ENCODE measurements at places on chromosomes 6 and 20.

DNA sequence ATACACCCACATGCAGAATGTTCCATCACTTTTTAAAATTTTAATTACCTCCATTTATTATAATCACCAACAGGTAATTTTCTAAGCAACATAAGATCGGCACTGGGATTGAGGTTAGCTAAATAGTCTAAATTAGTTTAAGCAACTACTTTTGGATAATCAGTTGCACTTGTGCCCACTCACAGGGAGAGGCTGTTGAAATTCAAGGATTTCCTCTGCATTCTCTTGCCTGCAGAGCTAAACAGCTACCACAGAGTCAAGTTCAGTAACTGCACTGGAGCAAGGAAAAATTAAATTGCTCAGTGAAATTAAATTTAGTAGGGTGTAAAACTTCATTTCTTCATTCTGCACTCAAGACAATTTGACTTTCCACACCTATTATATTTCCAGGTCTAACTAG is 120.7 kb upstream of the CCDC28A start:
- no peak for DNase-seq

DNA sequence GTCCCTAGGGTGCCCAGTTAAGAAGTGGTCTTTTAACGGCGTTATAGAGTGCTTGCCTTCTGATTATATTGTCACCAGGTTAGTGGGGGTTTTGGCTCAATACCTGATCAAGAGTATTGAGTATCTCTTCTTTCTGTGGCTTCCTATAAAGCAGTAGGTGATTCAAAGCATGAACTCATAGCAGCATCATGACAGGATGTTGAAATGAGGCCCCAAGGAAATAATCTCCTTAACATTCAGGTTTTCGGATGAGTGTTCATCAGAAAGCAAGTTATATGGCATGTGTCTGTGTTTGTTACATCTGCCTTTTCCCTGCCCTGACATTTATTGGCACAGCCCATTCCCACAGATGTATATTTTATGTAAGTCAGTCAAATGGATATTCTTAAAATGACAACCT is 301.0 kb downstream of the FARS2 start:
- DNase-seq = no peak

- DNase-seq = no peak
Observed at GRCh38 chr6:15569035-15569995, 93.5 kb downstream of the DTNBP1 start.

DNA sequence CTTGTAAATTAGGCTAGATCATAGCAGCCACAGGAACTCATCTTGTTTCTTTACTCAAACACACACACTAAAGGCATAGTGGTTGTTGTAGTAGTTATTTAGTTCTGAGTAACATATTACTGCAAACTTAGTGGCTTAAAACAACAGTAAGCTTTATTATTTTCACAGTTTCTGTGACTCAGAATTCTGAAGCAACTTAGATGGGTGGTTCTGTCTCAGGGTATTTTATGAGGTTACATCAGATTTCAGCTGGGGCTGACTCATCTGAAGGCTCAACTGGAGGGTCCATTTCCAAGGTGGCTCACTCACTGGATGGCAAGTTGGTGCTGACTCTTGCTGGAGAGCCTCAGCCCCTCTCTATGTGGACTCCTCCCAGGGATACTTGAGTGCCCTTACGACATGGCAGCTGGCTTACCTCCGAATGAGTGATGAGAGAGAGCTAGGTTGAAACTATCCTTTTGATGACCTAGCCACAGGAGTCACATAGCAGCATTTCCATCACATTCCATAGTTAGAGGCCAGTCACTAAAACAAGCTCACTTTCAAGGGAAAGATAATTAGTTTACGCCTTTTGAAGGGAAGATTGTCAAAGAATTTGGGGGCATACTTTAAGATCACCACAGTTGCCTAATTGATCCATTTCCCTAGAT is 136.5 kb upstream of the PRND start:
- DNase-seq = no peak

DNA sequence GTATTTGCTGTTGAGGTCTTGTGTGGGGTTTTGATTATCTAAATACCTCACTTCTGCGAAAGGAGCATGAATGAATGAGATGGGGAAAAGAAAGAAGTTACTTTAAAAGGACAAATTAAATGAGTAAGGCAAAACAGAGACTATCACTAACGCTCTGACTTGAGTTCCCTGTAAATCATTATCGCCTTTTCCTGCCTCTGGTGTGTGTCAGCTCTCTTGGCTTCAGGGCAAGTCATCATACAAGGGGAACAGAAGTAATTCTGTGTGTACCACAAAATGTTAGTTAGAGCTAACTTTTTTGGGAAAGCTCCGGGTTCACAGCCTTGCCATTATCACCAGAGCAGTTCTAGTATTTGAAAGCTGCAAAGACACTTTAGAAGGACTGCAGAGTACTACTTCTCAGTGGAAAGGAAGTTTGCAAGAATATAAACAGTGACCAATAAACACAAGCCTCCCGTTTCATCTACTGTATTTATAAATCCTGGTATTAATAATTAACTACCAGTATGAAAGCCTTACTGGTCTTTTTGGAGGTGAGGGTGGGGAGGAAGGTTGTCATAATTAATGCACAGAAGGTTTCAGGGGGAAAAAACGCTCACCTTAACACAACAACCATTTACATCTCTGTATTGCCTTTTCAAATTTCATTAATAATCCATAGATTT is 1.2 kb downstream of the DZANK1 start:
- DNase-seq = no peak

GRCh38 chr6:30749554-30750378 is 5.4 kb upstream of the IER3 start:
- no peak for DNase-seq

- no peak for DNase-seq
Observed at GRCh38 chr6:113825781-113826180, 31.4 kb upstream of the MARCKS start.

- no peak for DNase-seq
Observed at GRCh38 chr20:59984541-59984940, 26.3 kb downstream of the CDH26 start.

DNA sequence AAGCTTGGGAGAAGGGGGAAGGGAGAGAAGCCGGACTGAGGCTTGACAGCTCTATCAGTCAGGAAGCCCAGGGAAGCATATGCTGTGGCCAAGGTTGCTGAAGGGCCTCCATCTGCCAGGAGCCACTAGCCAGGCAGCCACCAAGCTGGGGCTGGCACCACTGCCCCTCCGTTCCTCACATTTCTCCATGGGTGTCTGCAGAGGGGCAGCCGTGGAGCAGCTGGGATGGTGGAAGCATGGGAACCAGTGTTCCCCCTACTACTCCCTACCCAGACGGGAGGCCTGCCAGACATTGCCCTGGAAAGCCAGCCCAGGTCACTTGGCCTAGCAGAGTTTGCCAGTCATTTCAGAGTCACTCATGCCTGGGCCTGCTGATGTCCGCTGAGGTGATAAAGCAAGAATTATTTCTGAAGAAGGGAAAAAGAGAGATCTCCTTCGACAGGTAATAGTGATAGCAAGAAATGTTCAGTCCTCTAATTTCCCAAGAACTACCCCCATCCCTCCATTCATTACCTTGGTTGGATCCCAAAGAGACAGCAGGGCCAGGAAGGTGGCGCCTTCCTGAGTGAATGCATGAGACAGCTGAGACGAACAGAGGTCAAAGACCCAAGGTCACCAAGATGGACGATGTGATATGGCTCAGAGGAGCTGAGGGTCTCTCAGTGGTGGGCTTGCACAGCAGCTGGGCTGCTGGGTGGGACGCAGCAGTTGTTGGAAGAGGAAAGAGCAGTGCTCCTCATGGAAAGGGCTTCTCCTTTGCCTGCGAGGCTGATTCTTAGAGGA is 21.9 kb downstream of the SNPH start:
- no peak for DNase-seq

GRCh38 chr6:121158891-121159290 is 175.4 kb downstream of the TBC1D32 start:
- no peak for DNase-seq

DNA sequence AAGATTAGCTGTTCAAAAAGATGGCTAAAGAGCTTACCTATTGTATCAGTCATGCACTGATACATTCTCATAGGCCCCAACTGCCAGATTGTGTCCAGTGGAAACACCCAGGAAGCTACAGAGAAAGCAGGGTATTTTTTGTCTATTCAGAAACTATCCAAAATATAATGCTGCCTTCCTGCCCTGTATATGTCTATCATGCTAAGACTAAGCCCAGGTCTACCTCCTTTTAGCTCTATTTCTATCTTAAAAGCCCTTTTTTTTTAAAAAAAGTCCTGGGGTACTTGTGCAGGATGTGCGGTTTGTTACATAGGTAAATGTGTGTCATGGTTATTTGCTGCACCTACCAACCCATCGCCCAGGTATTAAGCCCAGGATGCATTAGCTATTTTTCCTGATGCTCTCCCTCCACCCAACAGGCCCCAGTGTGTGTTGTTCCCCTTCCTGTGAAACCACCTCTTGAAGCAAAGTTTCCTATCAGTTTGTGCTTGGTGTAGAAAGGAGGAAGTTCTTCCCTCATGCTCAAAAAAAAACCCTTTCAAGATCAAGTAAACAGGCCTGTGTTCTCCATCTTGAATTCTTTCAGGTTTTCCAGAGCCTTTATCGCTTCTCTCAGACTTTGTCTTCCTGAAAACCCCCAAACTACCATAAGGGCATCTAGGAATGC is 514 bp downstream of the DEFB129 start:
- no peak for DNase-seq

DNA sequence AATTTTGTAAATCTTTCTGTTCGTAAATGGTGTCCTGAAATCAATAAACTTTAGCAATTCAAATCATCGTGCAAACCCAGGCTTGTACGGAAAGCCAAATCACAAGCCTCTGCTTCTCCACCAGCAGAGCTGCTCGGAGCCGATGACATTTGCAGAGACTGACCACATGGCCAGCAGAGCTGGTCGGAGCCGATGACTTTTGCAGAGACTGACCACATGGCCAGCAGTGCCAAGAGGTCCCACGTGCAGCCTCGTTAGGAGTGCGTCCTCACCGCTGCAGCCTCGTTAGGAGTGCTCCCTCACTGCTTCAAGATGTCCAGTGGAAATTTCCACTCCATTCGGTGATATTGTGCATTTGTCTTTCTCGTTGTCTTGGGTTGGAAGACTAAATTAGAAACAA is 28.5 kb downstream of the SMOC2 start:
- no peak for DNase-seq

DNA sequence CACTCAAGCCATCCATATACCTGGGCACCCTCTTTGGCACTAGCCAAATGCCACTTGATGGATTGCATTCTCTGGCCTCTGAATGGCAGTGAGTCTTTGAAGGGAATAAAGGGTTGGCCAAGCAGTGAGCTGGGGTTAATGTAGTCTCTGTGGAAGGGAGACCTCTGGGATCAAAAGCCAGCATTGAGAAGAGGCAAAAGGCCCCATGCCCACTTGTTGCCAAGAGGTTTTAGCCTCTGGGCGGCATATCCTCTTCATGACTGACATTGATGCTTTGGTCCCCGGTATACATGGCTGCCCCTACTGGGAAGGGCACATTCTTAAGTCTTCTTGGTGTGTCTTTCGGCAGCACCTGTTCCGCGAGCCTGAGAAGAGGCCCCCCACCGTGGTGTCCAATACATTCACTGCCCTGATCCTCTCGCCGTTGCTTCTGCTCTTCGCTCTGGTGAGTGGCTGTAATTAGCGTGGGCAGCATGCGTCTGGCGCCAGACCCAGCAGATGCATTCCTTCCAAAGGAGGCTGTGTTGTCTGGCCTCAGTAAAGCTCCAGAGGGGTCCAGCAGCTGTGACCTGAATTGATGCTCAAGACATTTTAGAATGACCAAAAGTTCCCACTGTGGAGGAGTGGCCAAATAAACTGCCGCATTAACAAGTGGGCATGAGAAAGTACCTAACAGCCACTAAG is 29.5 kb downstream of the GHRH start:
- no peak for DNase-seq

DNA sequence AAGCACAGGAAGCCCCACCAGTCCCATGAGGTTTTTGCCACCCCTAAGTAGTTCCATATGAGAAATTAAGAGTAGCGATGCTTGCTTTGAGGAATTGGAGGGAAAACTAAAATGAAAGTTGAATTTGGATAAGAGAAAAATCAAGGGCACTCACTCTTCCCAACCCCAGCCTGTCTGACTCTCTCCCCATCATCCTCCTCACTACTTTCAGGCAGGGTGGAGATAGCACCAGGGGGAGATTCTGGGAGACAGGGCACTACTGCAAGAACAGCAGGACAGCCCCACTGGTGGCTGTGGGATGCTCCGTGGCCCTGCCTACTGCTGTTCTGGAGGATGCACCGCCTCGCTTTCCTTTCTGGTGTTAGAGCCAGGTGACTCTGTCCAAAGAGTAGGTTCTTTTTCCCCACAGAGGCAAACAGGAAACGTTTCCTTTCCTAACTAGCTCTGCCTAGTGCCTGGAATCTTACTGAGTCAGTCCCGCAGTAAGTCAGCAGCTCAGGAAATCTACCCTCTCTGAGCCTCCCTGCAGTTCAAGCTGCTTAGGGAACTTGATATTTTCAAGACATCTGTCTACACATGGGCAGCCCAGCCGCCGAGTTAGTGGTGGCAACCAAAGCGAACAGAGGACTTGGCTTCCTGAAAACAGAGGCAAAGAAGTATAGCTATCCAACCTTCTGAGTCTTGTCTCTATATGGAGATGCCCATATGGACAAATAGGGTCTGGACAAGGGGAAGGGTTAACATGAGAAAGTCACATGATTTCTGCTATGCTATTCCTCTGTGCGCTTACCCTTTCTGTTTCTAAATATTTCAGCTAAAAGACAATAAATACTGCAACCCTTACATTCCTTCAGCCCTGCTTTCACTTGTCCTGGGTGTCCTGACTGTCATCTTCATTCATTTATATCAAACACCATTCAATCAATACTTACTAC is 11.4 kb downstream of the HLA-E start:
- DNase-seq = no peak

GRCh38 chr6:132115714-132116366 is 164.7 kb upstream of the CCN2 start:
- no peak for DNase-seq

GRCh38 chr6:31935823-31936222 is 8.3 kb downstream of the C2 start:
- no peak for DNase-seq

DNA sequence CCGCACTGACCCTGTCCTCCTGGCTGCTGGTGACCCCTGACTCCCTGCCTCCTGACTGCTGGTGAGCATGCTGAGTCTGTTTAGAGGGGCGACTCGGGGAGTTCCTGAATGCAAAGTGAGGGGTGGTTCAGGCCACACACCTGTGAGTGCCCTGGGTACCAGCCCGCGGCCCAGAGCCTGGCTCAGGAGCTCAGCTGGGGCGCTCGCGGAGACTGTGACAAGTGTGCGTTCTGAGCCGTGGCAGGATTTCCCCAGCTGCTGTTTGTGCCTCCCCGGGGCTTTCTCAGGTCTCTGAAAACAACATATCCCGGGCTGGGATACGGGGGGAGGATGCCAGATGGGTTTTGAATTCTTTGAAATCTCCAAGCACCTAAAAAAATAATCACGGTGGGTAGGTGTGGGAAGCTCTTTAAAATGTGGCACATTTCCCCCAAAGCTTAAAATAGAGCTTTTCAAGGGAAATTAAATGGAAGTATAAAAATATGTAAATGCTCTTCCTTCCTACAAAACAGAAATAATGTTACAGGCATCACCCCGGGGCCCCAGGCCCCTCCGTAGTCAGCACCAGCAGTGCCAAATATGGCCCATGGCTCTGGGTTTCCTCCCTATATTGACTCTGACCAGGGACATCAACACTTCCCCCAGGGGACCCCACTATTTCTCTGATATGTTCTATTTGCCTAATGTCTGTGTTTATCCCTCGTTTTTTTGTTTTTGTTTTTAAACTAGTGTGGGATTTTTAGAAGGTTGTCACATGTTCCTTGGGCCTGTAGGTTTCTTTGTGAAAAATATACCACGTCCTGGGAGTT is 49.9 kb upstream of the TAGAP start:
- no peak for DNase-seq

- DNase-seq = no peak
Observed at GRCh38 chr6:19142275-19142674, 694.9 kb upstream of the ID4 start.

GRCh38 chr20:8299921-8300320 is 167.9 kb downstream of the PLCB1 start:
- DNase-seq = no peak

Data from HS-5 (cell line).